AG10803 (cell line): ENCODE measurements at places on chromosomes 2 and 18.

- no peak for DNase-seq
These were observed 112.6 kb downstream of the CERS6 start for GRCh38 chr2:168568476-168569267.

GRCh38 chr18:59090966-59091603 lies 48.6 kb upstream of the SEC11C start:
- DNase-seq, result no peak

GRCh38 chr18:5295231-5295920 lies at the start of gene ZBTB14:
Gene ZBTB14 (minus strand): TSS chr18:5295726. CDS start chr18:5293246, 2,480 bp downstream.
- DNase-seq, result peak; percentile 63

GRCh38 chr18:39751161-39751560 lies 2185.6 kb upstream of the CELF4 start:
- DNase-seq, result no peak

DNA sequence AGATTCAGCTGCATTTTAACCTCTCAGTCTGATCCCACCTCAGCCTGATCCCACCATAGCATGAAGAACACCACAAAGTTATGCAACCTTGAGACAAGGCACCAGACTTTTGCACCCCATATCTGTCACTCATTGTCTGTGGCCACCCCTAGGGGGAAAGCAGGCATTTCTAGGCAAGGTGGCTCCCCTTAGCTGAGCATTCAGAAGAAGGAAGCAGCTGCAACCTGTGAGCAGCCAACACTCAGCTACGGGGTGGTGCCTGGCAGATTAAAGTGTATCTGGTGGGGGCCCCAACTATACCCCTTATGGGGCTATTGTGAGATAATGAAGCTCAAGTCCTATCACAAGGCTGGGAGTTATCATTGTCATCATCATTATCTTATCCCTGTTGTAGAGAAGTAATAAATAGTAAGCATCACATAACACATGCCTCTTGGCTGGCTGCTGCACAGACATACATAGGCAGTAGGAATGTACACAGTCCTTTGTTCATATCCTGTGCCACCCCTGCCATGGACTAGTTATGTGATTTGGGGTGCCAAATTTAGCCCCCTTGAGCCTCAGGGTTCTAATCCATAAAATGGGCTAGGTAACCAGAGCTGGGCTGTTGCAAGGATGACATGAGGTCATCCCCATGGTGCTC lies 20.6 kb upstream of the TMEM163 start:
- DNase-seq, result no peak

GRCh38 chr2:52141076-52141475 lies 1109.1 kb upstream of the NRXN1 start:
- DNase-seq, result no peak

DNA sequence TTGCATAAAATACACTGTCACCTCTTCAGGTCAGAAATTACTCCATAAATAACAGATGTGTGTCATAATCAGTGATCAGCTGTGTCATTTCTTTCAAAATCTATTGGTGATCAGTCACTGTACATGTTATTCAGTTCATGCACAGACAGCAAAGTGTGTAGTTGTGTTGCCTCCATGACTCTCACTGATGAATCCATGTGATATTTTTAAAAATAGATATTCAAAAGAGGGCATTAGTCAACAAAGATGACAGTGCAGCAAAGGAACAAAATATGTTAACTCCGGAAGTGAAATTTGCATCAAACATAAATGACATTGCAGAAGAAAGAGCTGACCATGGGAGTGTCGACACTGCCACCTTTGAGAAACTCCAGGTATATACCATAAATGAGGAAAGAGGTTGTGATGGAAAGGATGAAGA lies 17.1 kb upstream of the MCM6 start:
- no peak for DNase-seq

GRCh38 chr2:64789466-64790320 lies 136.0 kb upstream of the SERTAD2 start:
- DNase-seq, result no peak

- no peak for DNase-seq
These were observed 779.4 kb upstream of the FSHR start for GRCh38 chr2:49933711-49934110.

- DNase-seq, result no peak
These were observed 5.9 kb downstream of the OBSL1 start for GRCh38 chr2:219565130-219566080.

GRCh38 chr2:46487667-46488335 lies 8.4 kb downstream of the TMEM247 start:
- peak; percentile 90 for DNase-seq

GRCh38 chr2:41791523-41791922 lies 256.3 kb upstream of the PKDCC start:
- peak; percentile 29 for DNase-seq

- DNase-seq, result no peak
These were observed 813 bp downstream of the NDC80 start for GRCh38 chr18:2572171-2572569.

DNA sequence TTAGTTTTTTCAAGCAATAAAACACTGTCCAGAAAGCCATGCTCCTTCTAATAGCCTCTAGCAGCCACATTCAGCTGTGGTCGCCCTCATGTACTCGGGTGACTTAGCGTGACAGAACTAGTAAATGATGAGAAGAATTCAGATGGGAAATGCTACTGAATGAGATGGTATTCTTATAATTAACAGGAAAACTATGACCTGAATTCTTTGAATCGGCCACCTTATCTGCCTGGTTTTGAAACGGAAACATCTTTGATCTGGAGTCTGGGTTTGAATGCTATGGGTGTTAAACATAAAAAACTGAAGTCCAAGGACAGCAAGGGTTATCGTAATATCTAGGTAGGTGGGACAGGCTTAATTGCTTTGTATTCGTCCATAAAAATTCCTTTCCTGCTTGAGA lies 138.8 kb upstream of the DNMT3A start:
- no peak for DNase-seq

- DNase-seq, result no peak
These were observed 198.7 kb downstream of the SPP2 start for GRCh38 chr2:234249034-234249735.

- no peak for DNase-seq
These were observed 45.3 kb upstream of the SERPINE2 start for GRCh38 chr2:224084266-224084892.

DNA sequence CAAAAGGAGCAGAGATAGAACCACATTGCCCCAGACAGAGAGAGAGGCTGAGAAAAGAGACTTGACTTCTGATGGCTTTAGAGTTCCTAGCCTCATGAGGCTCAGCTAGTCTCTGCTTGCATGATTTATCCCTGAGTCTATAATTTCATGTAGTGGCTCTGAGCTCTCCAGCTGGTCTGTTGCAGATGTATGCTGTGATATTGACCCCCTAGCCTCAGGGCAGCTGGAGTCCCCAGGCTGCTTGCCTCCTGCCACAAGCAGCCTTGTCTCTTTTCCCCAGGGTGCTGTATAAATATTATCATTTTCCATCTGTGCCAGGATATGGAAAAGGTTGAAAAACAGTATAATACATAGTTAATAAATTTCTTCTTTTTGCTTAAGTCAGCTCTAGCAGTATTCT lies 467.6 kb upstream of the CWC22 start:
- DNase-seq, result no peak
